ENCODE measurements at places on chromosomes 16 and 17.

- DNase-seq = no peak
Measured at GRCh38 chr16:89375686-89376085, 114.7 kb downstream of the ANKRD11 start.

DNA sequence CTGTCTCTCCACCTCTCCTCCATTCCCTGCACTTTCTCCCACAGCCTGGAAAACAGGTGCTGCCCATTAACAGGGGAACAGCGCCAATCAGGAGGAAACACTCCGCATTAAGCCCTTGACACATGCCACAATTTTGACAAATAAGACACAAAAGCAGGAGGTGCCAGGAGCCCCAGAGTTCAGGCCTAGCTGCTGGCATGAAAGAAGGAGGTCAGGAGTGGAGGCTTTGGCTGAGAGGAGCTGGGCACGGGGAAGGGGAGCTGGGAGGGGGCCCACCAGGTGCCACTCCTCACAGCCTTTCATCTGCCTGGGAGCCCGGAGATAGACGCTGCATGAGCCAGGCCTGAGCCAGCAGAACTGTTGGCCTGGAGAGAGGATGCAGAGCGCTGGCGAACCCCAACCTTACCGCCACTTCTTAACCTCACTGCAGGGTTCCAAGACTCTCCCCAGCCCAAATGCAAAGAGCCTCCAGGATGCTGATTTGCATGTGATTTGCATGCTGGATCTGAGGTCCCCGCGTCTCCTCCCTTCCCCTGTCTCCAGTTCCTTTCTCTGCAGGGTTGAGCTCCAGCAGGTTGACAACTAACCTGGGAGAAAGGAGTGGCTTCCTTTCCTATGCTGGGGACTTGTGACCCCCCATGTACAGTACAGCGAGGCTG, 139.8 kb upstream of the SDK2 start:
- DNase-seq = no peak

- no peak for DNase-seq
Measured at GRCh38 chr17:31715446-31715845, 143.6 kb downstream of the COPRS start.

GRCh38 chr17:77298811-77299210, 158.0 kb downstream of the SEC14L1 start:
- DNase-seq = no peak

DNA sequence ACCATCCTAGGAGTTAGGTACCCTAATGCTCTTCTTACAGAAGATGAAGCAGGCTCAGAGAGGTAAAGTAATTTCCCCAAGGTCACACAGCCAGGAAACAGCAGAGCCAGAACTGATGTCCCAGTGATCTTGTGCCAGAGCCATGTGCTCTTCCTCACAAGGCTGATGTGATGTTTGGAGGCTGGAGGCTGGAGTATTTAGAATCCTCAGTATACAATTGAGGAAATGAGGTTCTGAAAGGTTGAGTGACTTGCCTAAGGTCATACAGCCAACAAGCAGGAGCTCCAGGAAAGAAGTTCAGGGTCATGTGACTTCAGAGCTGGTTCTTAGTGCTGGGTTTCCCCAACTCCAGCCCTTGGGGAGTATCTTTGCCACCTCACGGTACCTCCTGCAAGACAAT, 18.5 kb downstream of the ITPRIPL2 start:
- no peak for DNase-seq

GRCh38 chr16:55908641-55909040, 33.5 kb upstream of the CES5A start:
- no peak for DNase-seq

DNA sequence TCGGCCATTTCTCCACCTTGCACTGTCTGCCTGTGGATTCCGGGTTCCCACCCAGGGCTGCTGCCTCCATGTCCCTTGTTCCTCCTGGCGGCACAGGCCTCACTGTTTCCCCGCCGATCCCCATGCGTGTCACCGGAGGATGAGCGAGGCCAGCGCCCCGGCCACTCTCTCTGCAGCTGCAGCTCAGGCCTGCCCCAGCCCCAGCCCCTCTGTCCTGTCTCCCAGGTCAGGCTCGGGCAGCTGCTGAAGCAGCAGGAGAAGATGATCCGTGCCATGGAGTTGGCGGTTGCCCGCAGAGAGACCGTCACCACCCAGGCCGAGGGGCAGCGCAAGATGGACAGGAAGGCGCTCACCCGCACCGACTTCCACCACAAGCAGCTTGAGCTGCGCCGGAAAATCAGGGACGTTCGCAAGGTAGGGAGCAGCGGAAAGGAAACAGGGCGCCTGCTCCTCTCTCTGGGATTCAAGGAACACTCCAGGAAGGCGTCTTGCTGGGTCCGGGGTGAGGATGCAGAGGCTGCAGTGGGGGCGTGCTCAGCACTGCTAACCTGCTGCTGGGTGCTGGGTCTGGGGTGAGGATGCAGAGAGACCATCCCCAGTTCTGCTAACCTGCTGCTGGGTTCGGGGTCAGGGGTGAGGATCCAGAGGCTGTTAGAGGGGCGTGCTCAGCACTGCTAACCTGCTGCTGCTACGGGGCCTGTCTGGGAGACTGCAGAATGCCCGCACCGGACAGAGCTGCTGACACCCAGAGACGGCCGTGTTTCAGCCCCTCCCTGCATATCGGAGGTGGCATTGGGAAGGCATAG, 6.1 kb upstream of the GAA start:
- no peak for DNase-seq

DNA sequence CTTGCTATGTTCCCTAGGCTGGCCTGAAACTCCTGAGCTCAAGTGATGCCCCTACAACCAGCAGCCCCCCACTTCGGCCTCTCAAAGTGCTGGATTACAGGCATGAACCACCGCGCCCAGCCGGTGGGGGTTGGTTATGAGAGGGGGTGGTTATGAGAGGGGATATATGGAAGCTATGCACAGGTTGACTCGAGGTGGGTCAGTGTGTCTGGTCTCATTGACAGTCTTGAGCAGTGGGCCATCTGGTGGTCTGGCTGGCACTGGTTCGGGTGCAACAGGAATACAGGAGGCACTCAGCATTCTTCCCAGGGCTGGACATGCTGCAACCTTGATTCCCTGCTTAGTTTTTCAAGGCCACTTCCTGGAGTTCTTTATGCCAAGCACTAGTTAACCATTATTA, 5.6 kb upstream of the STX1B start:
- DNase-seq = no peak

DNA sequence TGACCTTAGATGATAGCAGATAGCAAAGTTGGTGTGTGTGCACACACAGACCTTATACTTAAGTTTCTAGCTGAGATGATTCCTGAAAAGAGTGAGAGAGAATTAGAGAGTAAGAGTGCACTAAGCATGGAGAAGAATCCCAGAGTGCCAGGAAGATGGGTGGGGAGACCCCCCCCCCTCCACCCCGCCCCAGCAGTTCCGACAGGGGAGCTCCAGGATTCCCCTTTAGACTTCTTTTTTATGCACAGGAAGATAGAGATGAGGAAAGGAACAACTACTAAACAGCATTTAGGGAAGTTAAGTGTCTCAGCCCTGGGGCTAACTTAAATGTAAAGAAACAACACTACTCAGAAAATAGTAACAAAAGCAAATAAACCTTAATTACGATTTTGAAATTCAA, 878.0 kb upstream of the GOT2 start:
- no peak for DNase-seq

- peak; percentile 40 for DNase-seq
Measured at GRCh38 chr17:3602499-3602898, 6.7 kb downstream of the TRPV1 start.

GRCh38 chr16:22664132-22664531, 149.8 kb upstream of the HS3ST2 start:
- no peak for DNase-seq

DNA sequence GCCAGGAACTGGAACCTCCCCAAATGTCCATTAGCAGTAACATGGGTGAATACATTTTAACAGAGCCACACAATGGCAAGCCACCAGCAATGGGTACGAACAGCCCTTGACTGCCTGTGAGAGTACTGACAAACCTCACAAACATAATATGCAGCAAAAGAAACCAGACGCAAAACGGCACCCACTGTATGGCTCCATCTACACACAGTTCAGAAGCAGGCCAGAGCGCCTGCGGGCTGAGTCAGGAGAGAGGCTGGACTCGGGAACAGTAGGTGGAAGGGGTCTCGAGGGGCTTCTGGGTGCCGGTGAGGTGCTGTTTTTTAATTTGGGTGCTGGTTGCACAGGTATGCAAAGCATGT, 77.4 kb upstream of the TOB1 start:
- DNase-seq = no peak

DNA sequence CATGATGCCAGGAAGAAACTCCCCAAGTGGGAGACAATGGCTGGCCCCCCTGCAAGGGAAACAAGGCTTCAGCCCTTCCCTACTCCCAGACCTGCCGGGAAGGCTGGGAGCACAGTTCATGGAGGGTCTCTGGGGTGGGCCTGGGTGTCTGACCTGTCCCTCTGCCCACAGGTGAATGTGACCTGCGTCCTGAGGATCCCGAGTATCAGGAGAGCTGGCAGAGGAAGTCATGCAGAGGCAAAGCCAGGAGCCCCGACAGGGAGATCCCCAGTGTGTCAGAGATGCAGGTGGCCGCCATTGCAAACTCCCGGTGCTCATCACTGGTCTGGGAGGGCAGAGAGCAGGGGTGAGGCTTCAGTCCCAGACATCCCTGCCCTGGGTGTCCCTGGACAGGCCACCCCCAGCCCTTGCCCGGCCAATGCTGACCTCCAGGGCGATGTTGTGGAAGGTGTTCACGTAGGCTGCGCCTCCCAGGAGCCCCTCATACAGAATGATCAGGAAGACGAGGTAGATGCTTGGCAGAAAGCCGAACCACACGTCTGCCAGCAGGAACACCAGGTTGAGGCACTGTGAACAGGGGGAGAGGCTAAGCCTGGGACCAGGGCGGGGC, 5.3 kb upstream of the NPIPB7 start:
- no peak for DNase-seq

GRCh38 chr16:8935989-8936388, 27.7 kb downstream of the USP7 start:
- no peak for DNase-seq

DNA sequence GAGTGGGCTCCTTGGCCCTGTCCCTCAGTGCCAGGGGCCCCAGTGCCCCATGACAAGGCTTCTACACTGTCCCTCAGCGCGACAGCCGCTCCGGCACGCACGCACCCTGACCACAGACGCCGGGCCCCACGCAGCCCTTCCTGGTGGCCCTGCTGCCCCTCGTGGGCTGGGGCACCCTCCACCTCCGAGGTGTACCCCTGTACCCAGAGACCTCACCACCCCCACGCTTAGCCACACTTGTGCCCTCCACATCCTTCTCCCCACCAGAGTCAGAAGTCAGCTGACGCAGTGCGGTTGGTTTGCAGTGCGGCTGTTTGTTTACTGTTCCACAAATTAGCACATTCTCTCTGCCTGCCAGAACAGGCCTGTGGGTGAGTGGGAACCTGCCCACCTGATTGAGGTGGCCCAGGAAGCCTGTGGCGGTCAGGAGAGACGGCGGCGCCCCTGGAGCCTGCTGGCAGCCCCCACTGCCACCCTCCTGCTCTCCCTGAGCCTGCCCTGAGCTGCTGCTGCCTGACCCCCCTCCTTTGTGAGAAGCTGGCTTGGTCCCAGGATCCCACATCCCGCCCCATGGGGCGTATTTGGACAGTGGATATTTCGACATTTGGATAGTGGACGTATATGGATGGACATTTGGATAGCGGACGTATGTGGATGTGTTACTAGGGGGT, 38.0 kb upstream of the CDH15 start:
- DNase-seq = no peak

DNA sequence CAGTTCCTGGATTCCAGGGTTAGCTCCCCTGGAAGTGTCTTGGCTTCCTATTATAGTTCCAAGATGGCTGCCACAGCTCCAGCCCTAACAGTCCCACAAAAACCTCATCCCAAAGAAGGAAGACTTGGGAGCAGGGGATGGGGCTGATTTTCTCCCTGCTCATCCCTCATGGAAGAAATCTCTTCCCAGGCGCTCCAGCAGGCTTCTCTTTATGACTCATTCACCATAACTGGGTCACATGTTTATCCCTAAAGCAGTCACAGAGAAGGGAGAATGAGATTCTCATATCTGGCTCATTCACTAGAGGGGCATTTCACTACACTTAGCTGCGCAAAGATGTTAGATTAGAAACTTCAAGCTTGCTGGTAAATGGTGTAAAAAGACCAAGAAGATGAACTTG, 206.5 kb upstream of the IRX3 start:
- DNase-seq = no peak

- peak; percentile 77 for DNase-seq
Measured at GRCh38 chr16:57041182-57042156, 50.9 kb upstream of the CPNE2 start.

- no peak for DNase-seq
Measured at GRCh38 chr16:88923926-88924833, 52.8 kb downstream of the CBFA2T3 start.

DNA sequence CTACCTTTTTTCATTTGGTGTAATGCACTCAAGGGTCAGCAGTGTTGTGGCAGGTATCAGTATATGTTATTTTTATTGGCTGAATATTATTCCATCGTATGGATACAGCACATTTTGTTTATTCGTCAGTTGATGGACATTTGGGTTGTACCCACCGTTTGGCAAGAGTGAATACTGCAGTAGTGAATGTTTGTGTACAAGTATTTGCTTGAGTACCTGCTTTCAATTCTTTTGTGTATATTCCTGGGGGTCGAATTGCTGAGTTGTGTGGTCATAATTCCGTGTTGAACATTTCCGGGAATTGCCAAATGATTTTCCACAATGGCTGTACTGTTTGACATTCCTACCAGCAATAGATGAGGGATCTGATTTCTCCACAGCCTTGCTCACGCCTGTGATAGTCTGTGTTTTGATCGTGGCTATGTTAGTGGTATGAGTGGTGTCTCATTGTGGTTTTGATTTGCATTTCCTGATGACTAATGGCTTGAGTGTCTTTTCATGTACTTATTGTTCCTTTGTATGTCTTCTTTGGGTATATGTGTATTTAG, 108.4 kb downstream of the OR1D5 start:
- no peak for DNase-seq
